EL (cell line): ENCODE measurements at places on chromosomes 11 and 22.

DNA sequence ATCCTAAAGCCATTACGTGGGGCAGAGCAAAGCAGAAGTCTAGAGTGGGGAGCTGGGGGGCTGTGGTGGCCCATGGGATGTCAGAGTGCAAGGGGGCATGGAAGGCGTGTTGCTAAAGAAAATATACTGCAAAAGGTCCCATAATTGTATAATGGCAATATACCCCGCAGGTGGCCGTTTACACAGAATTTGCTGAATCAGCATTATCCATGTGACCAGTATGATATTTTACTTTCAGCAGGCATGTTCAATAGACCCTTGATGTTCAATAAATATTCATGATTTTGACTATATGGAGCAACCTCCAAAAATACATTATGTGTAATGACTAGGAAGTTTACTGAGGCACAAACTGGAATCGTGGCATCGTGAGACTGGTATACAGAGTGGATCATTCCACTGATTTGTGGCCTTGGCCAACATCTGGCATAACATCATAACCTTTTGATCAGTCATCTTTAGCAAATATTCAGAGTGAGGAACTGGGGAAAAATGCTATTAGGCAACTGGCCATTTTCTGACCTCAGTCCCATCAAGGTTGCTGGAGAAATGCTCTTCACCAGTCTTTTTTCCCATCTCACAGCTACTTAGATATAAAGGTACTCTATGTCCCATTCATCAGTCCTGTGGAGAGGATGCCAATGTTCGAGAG, 29.3 kb upstream of the PPP2R1B start:
- peak; percentile 61 for DNase-seq

DNA sequence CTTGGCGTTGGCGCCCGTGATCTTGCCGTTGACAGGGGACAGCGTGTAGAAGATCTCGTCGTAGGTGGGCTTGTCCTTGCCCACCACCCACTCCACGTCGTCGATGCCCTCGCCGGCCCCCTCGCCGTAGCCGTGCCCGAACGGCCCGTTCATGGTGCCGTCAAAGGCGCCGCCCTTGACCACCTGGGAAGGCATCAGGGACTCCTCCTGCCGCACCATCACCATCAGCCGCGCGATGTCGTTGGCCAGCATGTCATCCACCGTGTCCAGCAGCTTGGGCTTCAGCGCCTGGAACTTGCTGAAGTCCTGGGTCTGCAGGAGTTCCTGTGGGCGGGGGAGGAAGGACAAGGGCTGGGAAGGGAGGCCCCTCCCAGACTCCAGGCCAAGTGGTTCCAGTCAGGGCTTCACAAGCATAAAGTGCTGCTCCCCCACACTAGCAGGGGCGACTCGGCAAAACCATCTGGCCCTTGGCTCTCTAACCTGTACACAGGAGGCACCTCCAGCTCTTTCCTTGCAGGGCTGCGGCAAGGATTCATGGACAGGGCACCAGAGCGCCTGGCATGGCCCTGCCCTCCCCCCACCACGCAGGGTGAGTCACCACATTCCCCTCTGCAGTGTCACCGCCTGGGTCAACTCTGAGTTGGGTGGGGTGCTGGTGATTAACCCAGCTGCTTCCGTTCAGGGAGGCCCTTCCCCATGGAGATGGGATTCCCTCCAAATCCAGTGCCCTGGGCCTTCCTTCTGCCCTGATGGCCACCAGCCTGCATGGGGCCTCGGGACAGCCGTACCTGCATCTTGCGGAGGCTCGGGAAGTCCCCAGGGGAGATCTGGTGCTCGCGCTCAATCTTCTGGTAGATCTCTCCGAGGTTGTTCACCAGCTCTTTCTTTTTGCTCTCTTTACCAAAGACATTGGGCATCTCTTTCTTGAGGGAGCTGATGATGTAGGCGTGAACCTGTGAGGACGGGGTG, 10.4 kb upstream of the CDC42BPG start:
- DNase-seq: peak; percentile 98

DNA sequence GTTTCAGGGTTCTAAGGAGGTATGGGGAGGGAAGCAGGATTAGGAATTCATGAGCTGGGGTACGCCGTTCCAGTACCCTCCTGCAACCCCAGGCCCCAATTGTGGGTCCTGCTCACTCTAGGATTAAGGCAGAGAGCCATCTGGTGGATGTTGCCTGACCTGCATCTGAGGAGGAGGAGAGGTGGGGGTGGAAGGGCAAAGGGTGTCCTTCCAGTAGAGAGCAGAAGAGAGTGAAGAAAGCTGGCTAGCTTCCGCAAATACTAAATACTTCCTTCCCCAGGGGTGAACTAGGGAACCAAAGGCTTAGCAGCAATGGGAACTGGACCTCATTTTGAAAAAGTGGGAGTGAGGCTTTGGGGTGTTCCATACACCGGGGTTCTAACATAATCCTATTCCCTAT, 10.6 kb downstream of the LRRC51 start:
- DNase-seq: peak; percentile 61

DNA sequence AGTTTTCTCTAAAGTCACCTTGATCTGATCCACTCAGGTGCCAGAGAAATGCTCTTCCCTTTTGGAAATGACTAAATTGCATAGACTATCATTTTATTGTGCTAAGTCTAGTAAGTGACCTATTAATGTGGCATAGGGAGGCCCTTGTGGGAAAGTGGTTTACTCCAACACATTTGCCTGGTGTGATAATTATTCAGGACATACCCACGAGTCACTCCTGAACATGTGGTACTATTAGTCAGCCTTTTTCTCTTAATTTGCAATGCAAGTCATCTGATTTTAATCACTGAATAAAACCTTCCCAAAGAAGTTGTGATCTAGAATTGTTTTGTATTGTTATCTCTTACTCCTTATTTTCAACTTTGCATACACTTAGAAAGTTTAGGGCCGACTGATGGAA, 148.7 kb downstream of the OR4C45 start:
- no peak for DNase-seq

DNA sequence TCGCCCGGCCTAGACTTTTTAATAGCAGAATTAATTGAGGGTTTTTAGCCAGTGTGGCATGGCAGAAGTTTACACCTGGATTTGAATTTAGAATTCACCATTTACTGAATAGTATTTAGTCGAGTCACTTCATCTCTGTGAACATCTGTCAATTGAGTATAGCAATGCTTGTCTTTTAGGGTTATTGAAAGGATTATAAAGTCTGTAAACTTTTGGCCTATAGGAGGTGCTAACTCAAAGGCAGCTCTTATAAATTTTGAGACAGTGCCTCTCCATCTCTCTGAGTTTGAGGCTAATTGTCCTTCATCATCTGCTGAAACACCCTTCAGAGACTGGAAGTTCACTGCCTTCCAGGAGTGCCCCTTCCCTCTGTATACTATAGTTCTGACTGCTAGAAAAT, 205.0 kb downstream of the NELL1 start:
- DNase-seq: no peak

- DNase-seq: no peak
Measured at GRCh38 chr11:59760771-59761170, 5.6 kb downstream of the STX3 start.

DNA sequence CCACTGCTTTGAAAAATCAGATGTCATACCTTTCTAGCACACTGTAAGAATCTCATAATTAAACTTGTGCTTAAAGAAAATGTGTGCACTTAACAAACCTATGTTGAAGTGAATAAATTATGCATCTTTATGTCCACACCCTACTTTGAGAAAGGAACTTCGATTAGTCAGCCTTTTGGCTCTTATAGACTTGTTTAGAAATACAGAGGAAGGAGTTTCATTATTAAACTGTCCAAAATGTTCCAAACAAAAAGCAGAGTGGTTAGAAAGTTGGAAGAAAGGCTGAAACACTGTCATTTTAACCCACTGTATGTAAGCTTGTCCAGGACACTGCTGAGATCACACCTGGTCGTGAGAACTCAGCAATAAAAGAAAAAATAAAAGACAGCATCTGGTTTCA, 863.2 kb upstream of the CHORDC1 start:
- DNase-seq: no peak

DNA sequence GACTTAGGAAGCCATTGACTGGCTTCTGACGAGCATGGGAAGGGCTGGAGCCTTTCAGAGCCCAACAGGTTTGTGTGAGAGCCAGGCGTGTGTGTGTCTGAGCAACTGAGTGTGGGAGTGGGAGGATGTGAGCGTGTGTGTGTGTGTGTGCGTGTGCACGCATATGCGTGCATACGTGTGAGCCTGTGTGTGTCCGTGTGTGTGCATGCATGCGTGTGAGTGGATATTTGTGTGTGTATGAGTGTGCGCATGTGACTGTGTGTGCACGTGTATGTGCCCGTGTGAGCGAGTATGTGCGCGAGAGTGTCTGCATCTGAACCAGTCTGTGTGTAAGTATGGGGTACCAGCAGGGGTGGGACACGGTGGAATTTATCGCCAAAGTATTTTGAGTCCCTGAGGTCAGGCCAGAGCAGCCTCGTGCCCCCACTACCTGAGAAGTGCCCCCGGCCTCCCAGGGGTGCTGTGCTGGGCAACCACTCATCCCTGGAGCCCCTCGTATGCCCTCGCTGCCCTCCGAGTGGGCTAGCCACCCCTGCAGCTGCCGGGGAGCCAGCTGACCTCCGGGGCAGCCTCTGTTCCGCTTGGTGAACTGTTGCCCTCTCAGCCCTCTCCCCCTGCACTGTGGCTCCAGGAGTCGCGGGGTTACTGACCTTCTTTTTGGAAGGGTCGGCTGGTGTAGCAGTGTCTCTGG, 38.5 kb downstream of the LRP5 start:
- DNase-seq: no peak

GRCh38 chr22:18152519-18152918, 2.5 kb downstream of the USP18 start:
- DNase-seq: no peak

- no peak for DNase-seq
Measured at GRCh38 chr11:4523666-4524065, 21.3 kb upstream of the OR52M1 start.

DNA sequence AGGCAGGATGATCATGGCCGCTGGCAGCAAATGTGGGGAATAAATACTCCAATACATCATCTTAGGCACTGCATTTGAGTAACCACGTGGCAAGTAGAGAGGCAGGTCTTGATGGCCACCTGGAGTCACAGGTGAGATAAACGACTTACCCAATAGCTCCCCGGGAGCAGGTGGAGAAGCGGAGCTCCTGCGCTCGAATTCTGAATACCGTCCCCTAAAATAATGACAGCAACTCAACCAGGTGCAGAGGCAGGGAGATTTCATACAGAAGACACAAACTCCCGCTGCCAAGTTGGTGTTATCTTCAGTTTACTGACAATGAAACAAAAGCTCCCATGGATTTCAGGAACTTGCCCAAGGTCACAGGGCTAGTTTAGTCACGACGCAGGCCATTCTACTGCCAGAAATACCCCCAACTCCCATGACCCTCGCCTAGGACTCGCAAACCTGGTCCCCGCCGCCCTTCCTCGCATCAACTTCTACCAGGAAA, 437 bp downstream of the SLC43A3 start:
- DNase-seq: no peak

DNA sequence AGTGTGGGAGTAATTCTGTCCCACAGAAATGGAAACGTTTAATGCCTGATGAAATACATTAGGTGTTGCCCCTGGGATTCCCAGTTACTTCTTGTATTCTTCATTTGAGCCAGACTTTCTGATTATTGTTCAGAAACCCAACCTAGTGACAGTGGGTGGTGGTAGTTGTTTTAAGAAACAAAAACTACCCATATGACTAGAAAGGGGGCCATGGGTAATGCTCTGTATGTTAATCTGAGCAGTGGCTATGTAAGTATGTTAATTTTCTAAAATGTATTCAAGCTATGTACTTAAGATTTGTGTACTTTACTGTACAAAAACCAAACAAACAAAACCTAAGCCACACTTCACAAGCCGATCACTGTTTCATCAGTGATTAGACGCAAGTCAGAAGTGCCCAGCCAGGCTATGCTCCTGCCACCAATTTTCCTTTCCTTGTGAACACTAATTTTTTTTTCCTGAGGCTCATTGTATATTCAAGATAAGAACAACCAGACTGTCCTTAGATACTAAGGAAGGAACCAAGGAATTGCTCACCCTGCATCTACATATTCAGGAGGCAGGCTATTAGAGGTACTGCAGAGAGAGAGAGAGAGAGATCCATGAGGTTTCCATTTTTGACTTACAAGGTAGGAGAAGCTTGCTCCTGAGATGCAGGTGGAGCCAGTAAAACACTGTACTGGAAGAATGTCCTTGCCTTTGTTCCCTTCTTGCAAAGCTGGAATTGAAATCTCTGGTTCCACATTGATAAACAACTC, 122.7 kb downstream of the DBX1 start:
- DNase-seq: no peak

GRCh38 chr22:49137206-49137840, 690.4 kb downstream of the BRD1 start:
- DNase-seq: no peak

GRCh38 chr22:49756201-49756600, 71.5 kb downstream of the BRD1 start:
- DNase-seq: no peak

DNA sequence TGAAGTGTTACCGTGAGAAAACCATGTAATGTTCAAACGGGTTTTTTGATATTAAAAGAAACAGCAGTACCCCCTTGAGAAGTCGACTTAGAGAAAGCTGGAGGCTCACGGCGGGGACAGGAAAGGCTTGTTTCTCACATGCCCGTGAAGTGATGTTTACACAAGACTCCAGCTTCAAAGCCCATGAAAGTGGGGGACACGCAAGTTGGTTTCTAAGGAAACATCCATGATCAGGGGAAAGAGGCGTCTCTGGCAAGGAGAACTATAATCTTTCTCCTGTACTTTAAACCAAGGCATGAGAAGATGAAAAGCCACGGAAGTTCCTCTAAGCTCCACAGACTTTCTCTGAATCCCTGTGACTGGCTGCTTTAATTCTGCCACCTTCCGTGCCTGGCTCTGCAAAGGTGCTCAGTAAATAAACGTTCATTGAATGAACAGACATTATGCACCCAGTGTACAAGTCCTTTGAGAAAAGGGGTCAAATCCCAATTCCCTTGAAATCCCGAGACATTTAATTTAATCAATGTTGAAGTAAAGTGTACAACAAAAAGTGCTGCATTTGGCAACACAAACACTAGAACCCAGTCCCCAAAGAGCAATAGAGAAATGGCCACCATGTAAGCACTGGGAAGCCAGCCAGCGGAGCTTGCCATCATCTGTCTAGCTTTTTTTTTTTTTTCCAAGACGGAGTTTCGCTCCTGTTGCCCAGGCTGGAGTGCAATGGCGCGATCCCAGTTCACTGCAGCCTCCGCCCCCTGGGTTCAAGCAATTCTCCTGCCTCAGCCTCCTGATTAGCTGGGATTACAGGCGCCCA, 58.7 kb downstream of the AHNAK start:
- no peak for DNase-seq

GRCh38 chr11:87465716-87466115, 428.0 kb downstream of the TMEM135 start:
- no peak for DNase-seq

GRCh38 chr11:117748771-117749540, 48.1 kb downstream of the DSCAML1 start:
- DNase-seq: no peak
